AG04450 (cell line): ENCODE measurements at places on chromosomes 13 and 19.

DNA sequence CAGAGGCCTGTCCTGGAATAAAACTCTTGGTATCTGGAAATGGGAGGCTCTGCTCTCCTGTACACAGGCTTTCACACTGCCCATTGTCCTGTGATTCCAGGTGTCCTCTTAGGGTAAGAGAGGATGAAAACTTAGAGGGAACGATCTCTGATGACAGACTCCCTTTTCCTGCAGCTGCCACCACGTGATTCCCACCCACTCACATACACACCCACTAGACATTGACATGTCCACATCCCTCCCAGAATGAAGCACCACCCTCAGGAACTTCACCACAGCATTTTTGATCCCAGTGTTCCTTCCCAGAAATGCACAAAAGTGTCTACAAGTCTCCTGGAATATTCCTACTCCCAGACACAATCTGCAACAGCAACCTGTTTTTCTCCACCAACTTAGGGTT lies 8.2 kb downstream of the ZNF429 start:
- DNase-seq: no peak

DNA sequence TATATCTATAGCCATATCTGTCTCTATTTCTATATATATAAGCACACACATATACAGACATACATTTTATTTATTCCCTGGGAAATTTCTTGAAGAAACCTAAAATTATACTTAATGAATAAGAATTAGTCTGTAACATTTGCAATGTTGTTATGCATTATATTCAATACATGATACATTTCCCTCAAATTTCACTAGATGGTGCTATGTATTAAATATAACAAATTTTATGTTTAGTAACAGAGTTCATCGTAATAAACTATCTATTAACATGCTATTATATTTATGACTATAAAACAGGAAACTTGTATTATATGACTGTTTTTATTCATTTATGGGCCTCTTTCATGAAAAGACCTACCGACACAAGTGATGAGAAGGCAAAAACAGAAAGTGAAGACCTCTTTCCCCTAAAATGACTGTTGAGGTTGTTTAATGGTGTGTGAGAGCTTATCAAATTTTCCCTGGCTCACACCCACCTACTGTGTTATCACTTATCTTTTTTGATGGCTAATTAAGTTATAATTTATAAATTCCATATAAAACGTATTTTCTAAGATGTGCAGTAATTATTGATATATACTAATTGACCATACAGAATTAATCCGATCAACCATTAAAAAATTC lies 881.9 kb downstream of the SLITRK6 start:
- no peak for DNase-seq

GRCh38 chr19:8147582-8147978 lies 1.8 kb downstream of the FBN3 start:
- no peak for DNase-seq

- DNase-seq: no peak
Observed at GRCh38 chr19:18135712-18136584, 17.0 kb upstream of the PIK3R2 start.

DNA sequence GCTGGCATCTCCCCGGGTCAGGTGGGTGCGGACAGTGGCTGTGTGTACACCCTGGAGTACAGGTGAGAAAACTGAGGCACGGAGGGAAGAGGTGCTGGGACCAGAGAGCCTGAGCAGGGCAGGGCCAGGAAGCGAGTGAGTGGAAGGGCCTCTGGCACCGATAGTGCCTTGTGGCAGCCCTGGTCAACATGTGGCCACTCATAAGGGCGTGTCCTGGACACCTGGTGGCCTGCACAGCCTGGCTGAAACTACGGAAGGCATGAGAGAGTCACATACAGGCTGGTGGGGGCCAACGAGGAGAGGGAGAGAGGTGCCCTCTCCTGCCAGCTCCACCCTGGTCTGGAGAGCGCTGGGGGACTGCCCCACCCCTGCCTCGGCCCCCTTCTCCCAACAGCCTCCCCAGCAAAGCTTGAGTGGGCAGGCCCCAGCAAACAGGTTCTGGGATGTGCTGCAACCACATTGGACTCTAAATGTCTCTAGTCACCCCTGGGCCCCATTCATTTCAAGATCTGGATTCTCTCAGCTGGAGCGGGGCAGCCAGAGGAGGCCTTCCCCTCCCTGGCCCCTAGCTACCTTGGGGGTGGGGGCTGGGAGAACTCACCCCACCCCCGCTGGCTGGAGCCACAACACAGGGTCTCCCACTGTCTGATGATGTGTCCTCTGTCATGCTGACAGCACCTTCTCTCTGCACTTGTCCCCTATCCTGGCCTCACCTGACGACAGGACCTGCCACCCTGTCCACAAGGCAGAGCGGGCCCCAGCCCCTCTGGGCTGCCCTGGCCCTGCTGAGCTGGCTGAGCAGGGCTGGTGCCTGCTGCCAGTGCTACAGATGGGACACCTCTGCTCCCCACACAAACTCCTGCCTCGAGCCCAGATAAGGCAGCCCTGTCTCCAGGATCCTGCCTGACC lies 5.8 kb downstream of the CBARP start:
- DNase-seq: no peak

GRCh38 chr19:36160821-36161596 lies 8.8 kb upstream of the COX7A1 start:
- no peak for DNase-seq

DNA sequence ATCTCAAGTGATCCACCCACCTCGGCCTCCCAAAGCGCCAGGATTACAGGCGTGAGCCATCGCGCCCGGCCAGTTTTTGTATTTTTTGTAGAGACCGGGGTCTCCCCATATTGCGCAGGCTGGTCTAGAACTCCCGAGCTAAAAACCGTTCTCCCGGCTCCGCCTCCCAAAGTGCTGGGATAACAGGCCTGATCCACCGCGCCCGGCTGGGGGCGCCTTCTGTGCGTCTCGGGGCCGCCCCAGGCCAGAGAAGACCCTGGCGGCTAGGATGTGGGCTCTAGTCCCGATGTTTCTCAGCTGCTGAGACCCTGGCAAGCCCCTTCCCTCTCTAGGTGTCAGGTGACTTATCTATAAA lies 3.6 kb downstream of the ARHGAP45 start:
- no peak for DNase-seq

DNA sequence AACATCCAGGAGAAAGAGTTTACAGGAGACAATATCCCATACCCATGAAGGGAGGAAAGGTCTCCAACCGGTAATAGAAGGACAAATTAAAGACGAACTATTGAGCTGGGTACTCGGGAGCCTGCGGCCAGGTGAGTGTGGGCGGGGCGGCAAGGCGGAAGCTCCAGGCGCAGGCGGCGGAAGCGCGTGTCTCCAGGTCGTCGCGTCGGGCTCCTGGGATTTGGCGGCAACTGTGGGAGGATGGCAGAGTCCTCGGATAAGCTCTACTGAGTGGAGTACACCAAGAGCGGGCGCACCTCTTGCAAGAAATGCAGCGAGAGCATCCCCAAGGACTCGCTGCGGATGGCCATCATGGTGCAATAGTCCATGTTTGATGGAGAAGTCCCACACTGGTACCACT lies 21.6 kb upstream of the ANKRD10 start:
- DNase-seq: no peak

- DNase-seq: no peak
Observed at GRCh38 chr19:51009061-51009891, 7.9 kb upstream of the KLK8 start.

- no peak for DNase-seq
Observed at GRCh38 chr13:77291774-77292173, 35.1 kb downstream of the MYCBP2 start.

- DNase-seq: no peak
Observed at GRCh38 chr13:89790696-89791095, 1556.8 kb upstream of the MIR17HG start.

DNA sequence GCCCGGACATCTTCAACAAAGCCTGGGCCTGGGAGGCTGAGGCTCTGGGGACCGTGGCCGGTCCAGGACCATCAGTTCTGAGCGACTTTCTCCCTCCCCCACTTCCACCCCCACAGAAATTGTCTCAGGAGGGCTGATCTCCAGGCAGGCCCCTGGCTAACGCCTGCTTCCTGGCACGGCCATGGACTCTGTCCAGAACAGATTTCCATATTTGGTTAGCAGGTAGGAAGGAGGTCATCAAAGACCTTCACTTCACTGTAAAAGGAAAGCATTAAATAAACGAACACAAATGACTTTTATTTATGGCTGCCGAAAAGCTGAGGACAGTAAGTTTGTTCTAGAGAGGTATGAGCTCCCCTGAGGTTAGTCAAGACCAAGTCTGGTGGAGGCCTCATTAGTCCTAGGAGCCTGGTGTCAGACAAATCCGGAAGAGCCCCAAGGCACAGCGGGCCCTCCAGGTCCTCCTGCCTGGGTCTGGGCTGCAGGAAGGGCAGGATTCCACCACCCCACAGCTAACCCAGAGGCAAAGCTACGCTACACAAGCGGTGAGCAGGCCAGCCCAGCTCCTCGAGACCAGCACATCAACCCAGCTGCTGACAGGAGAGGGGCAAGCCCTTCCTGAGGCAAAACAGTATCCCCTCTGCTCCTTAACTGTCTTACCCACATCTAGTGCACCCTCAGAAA lies 4.6 kb upstream of the PLPP2 start:
- no peak for DNase-seq

- DNase-seq: no peak
Observed at GRCh38 chr19:2060884-2061494, 9.9 kb upstream of the MKNK2 start.

- no peak for DNase-seq
Observed at GRCh38 chr19:18596752-18597157, 8.2 kb downstream of the REX1BD start.
